ENCODE measurements at places on chromosomes 6 and 20.

DNA sequence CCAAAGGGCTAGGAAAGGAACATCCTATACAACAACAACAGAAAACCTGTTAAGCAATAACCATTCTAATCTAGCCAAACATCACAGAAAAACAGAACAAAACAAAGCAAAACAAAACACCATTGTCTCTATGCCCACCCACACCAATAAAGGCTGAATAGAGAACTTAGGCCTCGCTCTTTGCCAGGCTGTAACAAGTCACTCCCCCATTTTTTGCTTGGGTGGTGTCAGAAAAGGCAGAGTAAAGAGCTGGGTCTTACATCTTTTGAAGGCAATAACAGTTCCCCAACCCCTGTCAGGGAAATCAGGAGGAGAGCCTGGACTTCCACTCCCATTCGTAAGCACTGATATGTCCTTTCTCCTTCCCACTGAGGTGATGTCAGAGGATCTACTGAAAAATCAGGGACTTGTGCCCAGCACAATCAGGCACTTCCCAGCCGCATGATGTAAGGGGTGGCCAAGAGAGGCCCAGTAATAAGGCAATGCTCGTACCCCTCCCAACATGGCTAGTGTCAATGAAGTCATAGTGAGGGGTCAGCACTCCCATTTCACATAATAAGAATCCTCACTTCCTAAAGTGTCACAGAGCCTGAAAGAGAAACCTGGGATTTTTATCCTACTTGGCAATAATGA, 31.0 kb downstream of the THEMIS start:
- no peak for DNase-seq

GRCh38 chr20:51313358-51313827, 229.1 kb downstream of the NFATC2 start:
- DNase-seq = peak; percentile 59

DNA sequence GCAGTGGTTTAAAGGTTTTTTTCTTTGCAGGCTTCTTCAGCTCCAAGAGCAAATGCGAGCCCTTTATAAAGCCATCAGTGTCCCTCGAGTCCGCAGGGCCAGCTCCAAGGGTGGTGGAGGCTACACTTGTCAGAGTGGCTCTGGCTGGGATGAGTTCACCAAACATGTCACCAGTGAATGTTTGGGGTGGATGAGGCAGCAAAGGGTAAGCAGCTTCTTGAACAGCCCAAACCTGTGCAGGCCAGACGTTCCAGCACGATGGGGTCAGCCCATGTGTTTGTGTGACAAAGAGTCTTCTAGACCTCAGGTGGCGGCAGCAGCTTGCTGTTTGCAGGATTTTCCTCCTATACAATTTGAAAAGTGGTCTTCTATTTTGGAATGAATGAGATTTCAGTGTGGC, 17.7 kb downstream of the DSP start:
- DNase-seq = no peak

- DNase-seq = no peak
Observed at GRCh38 chr20:25525295-25525694, 60.0 kb downstream of the NINL start.

- no peak for DNase-seq
Observed at GRCh38 chr6:106517706-106518105, 111.6 kb downstream of the RTN4IP1 start.

- DNase-seq = no peak
Observed at GRCh38 chr6:138275976-138276375, 57.7 kb upstream of the PBOV1 start.

DNA sequence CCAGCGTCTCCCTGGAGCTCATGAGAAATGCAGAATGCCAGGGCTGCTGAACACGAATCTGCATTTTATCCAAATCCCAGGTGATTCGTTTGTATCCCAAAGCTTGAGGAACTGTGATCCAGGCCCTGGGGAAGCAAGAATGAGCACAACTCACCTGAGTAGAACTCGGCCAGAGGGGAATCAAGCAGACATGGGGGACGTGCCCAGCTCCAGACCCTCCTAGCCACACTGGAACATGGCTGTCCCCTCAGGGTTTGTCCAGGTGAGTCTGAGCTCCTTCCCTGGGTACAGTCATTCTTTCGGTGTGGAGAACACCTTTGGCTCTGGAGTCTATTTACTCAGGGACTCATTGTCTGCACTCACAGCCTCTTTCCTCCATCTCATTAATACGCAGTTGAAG, 13.3 kb downstream of the NKX2-2 start:
- DNase-seq = no peak

GRCh38 chr6:20978151-20978614, 443.9 kb downstream of the CDKAL1 start:
- peak; percentile 55 for DNase-seq

DNA sequence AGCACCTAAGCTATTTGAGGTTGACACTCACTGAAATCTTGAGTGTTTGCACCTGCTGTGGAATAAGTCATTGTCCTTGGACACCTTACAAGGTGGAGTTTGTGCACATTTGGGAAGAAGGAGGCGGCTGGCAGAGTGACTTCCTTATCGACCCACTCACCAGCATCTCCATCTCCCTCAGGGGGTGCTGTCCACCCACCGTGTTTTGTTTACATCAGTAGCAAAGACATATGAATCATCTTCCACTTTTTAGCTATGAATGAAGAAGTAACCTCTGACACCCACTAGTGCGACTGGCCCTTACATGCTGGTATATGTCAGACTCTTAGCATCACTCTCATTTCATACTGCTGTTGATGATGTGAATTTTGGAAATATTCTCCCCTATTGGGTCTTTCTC, 119.5 kb upstream of the SGK1 start:
- DNase-seq = peak; percentile 53

- DNase-seq = no peak
Observed at GRCh38 chr6:135289816-135290215, 108.7 kb downstream of the MYB start.

DNA sequence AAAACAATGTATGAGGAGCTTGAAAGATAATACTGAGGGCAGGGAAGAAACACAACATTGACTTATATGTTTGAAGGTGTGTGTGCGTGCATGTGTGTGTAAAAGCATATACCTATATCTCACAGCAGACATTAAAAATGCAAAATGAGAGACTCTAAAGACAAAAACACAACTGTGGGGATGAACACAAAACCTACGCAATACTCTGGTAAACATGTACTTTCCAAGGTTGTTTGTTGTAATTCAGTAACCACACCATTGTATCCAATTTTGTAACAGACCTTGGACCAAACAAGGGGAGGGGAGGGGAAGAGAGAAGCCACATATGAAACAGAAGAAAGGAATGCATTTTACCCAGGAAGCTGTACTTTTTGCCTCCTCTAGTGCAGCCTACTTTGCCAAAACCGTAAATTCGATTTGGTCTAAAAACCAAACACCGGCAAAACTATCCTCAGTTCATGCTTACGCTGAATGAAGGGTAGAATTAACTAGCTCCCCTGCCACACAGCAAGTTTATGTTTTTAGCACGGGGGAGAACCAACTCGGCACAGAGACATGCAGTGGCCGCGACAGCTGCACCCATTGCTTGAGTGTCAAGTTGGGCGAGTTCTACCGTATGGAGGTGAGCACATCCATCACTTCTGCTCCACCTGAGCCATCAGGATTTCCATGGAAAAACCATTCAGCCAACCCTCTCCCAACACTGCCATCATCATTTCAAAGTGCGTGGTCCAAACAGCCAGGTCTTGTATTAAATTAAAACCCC, 50.0 kb downstream of the CNKSR3 start:
- no peak for DNase-seq

- no peak for DNase-seq
Observed at GRCh38 chr6:99819853-99820252, 174.2 kb downstream of the MCHR2 start.

DNA sequence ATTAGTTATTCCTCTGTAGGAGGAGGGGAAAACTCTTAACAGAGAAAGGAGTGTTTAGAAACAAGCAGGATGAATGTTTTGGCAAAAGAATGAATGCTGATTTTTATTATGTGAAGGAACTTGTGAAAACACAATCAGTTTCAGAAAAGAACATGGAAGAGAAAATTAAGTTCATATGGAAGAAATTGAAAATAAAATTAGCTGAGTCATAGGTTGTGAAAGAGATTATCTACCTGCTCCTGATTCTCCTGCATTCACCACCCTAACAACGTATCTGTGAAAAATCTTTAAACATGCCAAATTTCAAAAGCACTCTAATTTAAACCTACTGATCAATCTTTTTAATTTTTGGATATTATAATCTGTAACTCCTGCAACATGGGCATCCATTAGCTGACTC, 227.3 kb upstream of the RSPO3 start:
- no peak for DNase-seq

DNA sequence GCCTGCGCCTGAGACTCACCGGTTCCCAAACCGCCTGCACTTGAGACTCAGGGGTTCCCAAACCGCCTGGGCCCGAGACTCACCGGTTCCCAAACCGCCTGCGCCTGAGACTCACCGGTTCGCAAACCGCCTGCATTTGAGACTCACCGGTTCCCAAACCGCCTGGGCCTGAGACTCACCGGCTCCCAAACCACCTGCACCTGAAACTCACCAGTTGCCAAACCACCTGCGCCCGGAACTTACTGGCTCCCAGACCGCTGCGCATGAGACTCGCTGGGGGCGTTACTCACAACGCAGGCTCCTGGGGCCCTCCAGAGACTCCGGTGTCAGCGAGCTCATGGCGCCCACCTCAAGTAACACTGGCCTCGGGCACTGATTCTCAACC, 90.2 kb downstream of the DACT2 start:
- no peak for DNase-seq

- DNase-seq = no peak
Observed at GRCh38 chr6:47379328-47379727, 69.6 kb upstream of the TNFRSF21 start.

GRCh38 chr6:77180326-77180725, 283.0 kb downstream of the HTR1B start:
- no peak for DNase-seq

DNA sequence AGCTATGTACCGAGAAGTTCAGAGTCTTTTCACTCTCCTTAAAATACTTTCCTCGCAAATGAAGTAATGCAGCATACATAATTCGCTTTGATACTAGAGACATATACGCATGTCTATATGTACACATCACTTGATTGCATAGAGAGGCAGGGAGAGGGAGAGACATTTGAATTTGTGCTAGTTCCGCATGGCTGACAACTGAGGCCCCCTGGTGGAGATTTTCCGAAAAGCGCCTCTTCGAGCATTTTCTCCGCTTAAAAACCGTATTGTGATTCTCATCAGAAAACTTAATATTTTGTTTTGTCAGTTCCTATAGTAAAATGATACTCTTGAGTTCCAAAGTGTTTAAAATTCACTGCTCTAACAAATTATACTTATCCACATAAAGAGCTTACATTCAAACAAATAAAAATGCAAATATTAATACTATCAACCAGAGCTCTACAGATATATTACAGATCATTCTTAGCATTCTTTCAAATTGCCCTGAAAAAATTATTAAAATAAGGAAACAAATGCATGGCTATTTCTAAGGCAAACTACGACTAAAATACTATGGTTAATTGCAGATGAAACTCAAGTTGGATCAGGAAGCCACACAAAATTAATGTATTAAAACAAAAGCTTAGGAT, 637 bp downstream of the MYLK4 start:
- peak; percentile 73 for DNase-seq

DNA sequence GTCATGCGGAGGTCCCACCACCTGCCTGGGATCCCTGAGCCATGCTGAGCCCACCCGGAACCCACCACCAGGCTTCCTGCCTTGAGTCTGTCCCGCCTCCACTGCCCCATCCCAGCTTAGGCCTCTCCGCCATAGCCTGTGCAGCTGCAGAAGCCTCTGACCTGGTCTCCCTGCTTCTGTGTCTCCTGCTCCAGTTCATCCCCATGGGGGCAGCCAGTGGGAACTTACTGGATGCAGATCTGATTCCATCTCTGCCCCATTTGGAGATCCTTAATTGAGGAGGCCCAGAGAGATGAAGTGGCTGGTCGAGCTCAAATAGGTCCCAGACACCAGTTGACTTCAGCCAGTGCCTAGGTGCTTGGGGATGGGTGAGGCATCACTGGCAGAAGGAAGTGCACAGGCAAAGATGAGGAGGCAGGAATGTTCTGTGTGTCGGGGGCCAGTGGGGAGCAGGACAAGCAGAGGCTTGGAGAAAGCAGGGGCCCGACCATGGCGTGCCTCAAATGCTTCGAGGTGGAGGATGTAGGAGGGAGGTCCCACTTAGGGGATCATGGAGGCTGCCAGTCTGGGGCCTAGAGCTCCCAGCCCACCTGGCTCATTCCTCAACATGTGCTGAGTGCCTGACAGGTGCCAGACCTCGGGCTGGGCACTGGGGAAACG, 112.8 kb downstream of the TOX2 start:
- no peak for DNase-seq

- peak; percentile 71 for DNase-seq
Observed at GRCh38 chr6:43972913-43973300, 154.3 kb downstream of the MRPL14 start.

- no peak for DNase-seq
Observed at GRCh38 chr6:150764334-150765066, 101.0 kb upstream of the MTHFD1L start.

DNA sequence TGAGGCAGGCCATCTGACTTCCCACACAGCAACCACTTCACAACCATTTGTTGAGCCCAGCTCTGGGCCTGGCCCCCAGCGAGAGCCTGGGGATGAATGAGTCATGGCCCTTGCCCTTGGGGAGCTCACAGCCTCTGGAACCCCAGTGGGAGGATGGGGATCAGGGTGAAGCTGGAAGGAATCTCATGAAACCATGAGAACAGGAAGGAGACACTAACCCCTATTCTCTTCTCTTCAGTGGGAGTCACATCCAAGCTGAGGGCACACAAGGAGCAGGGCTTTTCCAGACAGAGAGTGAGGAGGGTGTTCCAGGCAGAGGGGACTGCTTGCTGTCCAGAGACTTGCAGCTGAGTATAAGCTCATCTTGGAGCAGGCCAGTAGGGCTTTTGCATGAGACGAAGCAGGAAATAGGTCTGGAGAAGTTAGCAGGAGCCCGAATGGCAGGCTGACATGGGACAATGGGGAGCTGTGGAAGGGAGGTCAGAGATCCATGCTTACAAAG, 7.5 kb downstream of the FOXS1 start:
- peak; percentile 62 for DNase-seq

DNA sequence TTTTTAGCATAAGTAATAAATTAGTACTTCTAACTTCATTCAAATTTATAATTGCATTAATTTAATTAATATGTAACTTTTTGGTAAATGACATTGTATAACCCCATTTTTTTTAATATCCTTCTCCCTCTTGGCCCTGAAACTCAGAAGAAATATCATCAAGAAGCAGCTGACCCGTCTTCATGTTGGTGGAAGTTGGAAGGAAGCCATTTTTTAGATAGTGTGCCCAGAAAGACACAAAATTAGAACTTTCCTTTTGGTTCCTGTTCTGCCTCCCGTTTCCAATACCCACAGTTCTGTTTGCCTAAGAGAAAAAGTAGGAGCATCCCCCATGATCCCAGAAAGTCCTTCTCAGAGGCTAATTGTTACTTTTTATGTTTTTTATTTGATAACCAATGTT, 65.5 kb downstream of the PLCB4 start:
- DNase-seq = no peak

Data from dermis blood vessel endothelial cell (primary cell).